Daoy (cell line): ENCODE measurements at places on chromosomes 13 and 19. TPM values are rescaled to one million over a fixed set of nuclear protein-coding genes. Genes with fewer than 3 reads are reported as not detected.

Gene VSTM2B
- total RNA-seq, result not detected in 2 replicates

Gene CEACAM5
- not detected in 2 replicates for total RNA-seq

Gene PSG3
- not detected in 2 replicates for total RNA-seq

Gene CLIP3
- 0.69 and 1.0 TPM in 2 replicates for total RNA-seq

DNA sequence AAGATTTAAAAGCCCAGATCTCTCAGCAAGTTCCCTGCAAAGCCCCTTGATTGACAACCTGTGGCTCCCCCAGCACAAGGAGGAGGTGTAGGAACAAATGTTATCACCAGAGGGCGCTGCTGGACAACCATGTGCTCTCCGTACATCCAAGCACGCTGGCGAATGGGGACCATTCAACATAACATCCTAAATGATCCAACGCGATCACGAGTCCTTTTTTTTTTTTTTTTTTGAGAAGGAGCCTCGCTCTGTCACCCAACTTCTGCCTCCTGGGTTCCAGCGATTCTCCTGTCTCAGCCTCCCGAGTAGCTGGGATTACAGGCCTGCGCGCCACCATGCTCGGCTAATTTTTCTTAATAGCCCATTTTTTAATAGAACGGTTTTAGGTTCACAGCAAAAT is 52.0 kb downstream of the NWD1 start:
- peak; percentile 79 for DNase-seq

- DNase-seq, result no peak
These were observed 7.1 kb upstream of the WTIP start for GRCh38 chr19:34474233-34474989.

GRCh38 chr19:30634131-30634830 is 262.1 kb downstream of the ZNF536 start:
- DNase-seq, result no peak

GRCh38 chr13:113216254-113217048 is 7.0 kb downstream of the CUL4A start:
- DNase-seq, result peak; percentile 64

- DNase-seq, result peak; percentile 74
These were observed 142.0 kb downstream of the ZNF737 start for GRCh38 chr19:20423381-20424197.

- DNase-seq, result no peak
These were observed 2101.7 kb upstream of the PCDH20 start for GRCh38 chr13:63517371-63517770.

DNA sequence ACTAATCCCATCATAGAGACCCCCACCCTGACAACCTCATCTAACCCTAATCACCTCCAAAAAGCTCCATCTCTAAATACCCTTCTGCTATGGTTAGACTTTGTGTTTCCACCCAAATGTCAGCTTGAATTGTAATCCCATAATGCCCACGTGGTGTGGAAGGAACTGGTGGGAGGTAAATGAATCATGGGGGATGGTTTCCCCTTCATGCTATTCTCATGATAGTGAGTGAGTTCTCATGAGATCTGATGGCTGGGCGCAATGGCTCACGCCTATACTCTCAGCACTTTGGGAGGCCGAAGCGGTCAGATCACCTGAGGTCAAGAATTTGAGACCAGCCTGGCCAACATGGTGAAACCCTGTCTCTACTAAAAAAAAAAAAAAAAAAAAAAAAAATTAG is 2.6 kb downstream of the VMAC start:
- no peak for DNase-seq

DNA sequence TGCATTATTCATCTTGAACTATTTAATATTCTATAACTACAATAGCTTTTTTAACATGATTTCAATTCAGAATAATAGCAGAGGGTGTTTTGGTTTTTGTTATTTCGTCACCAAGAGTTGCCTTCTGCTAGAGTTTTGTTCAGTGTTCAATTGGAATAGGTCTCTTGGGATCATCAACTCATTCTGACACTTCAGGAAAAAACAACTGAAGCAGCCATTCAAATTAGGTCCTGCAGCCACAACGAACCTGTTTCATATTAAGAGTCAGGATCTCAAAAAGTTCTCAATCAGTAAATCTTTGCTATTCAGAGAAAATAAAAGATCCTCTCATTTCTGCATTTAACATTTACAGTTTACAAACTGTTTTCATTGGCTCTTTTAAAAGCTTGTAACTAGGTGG is 2.4 kb upstream of the CHAMP1 start:
- DNase-seq, result no peak

DNA sequence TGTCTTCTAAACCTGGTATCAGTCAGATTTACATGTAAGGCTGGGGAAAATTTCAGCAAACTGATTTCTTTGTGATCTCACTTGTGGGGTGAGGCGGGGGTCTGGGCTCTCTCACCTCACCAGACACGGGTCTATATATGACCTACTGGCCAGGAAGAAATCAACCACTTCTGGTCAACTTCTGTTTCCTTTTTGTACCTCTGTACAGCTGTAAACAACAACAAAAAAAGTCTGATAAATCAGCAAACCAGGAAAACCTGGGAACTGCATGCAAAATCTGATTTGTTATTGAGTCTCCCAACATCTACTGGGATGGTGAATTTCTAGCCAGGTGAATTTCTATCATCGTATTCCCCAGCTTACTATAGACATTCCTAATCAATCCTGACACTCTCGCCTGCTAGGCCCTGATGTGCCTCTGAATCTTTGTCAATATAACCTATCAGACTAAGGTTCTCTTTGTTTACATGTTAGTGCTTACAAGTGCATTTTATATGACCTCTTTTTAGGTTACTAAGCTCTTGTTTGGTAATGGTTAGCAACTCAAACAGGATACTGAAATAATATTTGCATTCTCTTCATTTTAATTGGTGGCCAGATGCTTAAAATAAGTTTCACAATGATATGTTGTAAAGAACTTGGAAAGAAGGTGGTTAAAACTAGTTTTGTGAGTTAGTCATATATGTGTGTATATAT is 77.7 kb downstream of the LRRC63 start:
- DNase-seq, result no peak
